NCI-H2081 treated with DMSO at 0.1 percent for 48 hours (cell line): ENCODE measurements at places on chromosomes 12 and 14.

DNA sequence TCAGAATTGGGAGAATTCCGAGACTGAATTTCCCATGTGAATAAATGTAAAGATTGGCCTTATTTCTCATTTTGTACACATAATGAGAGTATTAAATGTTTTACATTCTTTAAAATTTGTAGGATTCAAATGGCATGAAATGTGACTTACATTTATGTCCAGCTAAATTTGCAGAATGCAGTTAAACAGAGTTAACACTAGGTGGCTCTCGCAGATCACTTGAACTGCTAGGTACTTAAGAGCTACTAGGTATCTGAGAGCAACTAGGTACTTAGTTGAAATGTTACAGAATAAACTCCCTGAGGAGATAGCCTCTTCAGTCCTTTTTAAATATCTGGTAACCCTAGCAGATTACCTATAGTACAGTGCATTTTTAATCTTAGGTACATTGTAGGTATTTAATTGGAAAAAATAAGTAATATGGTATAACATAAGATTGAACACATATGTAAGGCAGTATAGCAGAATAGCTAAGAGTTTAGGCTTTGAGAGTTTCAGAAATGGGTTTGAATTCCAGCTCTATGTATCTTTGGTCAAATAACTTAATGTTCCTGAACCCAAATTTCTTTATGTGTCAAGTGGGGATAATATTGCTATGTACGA lies 73.8 kb downstream of the KIAA0586 start:
- peak; percentile 41 for DNase-seq

GRCh38 chr12:71810921-71811320 lies 28.6 kb upstream of the TBC1D15 start:
- DNase-seq, result no peak

DNA sequence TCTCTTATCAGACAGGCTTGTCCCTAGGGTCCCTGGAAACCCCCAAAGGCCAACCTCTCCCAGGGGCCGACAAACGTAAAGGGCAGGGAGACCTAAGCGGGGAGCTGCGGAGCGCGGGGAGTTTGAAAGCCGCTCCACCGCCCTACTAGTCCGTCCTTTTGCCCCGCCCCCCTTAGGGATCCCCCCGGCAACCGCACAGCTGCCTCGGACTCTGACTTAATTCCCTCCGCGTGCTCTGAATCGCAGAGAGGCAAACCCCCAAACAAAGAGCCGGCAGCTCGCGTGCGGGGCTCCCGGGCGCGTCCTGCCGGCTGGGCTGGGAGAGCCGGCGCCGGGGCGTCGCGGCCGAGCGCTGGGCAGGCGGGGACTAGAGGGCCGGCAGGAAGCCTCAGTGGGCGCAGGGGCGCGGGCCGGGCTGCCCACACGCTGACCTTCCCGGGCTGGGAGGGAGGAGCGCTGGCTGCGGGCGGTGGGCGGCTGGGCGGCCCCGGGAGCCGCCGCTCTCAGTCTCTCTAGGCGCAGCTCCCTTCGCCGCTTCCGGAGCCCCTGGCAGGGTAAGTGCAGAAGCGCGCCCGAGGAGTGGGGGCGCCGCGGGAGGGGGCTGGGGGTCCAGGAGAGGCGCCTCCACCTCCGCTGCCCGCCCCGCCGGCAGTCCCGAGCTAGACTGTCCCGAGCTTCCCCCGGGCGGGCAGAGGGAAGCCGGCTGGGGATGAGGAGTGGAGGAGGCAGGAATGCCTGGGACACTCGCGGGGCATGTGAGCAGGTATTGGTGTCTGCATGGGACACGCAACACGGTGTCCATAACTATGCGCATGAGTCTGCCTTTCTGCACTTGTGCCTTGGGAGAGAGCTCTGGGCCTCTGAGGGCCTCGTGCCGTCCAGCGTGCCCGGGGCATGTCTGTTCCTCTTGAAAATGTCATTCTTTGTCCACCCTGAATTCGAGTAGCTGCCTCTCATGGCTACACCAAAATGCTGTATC lies at the start of gene TSPAN11:
Gene TSPAN11 (plus strand): TSS at position 506 of the 979 bp plus-strand sequence. CDS start 27,244 bp downstream, outside the sequence.
- no peak for DNase-seq

DNA sequence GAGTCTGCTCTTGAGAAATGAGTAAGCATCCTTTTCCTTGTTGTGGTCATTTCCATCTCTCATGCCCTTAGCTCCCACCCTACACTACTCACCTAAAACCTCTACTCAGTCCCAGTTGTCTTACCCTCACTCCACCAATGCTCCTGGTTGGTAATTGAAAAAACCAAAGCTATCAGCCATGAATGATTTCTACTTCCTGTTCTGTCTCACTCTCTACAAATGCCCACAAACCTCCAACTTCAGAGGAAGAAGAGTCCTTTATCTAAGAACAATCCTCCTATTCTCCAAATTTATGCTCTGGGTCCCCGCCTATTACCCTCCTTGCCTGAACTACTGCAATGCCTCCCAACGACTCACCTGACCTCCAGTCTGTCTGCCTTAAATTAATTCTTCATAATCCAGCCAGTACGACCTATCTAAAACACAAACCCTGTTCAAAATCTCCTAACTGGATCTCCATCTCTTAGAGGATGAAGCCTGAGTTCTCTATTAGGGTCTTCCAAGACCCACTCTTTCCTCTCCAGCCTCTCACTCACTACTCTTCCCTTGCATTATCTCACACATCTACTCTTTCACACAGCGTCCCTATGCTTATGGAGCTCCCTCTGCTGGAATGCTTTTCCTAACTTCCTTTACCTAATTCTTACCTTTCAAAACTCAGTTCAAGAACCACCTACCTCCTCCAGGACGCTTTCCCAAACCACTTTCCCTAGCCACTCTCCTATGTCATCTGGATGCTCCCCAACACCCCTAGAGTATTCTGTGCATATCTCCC lies 2.2 kb downstream of the DHRS1 start:
- no peak for DNase-seq

GRCh38 chr14:94170136-94170535 lies 4.0 kb upstream of the PPP4R4 start:
- no peak for DNase-seq

GRCh38 chr12:95623554-95624170 lies 72.4 kb upstream of the USP44 start:
- DNase-seq, result no peak

DNA sequence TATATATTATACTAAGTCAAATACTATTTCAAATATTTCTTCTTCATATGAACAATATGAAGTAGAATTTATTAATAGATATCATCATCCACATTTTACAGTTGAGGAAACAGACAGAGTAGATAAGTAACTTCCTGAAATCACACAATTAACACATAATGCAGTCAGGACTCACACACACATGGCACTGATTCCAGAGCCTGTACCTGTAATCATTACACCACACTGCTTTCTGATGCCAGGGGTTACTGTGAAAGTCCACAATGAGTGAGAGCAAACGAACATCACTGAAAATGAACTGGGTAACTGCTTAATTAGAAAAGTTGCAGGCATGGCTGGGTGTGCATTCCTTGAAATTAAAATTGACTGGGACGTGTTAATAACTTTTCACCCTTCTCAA lies 169.3 kb upstream of the IFNG-AS1 start:
- DNase-seq, result no peak

GRCh38 chr12:72432037-72432604 lies 160.0 kb downstream of the TRHDE start:
- no peak for DNase-seq

DNA sequence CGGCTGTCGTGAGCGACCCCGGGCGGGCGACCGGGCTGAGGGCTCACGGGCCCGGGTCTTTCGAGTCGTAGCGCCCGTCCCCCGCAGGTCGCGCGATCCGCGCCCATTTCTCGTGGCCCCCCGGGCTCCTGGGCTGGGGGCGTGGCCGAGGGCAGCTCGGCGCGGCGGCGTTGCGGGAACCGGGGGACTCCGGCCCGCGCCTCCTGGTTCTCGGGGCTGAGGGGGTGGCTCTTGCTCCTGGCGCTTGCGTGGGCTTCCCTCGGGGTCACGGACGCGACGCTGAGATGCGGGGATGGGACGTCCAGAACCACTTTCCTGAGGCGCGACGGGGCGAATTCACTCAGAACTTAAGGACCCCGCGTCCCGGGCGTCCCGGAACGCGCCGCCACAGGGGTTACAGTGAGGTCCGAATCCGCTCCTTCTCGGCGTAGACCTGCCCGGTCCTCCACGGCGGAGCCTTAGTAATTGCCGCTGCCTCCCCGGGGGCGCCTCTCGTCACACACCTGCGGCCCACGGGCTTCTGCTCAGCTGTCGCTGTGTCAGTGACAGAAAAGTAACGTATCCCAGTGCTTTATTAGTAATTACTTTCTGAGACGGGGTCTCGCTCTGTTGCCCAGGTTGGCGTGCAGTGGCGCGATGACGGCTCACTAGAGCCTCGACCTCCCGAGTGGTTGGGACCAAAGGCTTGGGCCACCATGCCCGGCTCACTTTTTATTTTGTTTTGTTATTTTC lies 606 bp downstream of the EP400 start:
- no peak for DNase-seq

- DNase-seq, result no peak
These were observed 20.2 kb upstream of the MLEC start for GRCh38 chr12:120666571-120667390.

DNA sequence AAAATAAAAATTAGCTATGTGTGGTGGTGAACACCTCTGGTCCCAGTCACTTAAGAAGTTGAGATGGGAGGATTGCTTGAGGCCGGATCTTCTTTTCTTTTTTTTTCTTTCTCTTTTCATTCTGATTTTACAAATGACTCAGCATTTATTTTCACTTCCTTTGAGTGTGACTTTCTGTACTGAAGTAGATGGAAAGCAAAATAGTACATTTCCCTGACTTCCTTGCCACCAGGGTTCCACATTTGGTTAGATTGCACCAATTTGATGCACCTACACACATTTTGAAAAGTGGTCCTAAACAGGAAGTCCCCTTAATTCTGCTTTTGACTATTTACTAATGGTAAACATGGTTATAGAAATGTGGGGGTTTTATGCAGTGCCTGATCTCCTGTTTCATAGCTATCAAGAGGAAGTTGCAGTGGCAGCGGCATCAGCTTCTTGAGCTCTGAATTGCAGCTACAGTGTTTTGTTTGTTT lies 13.0 kb upstream of the LEMD3 start:
- no peak for DNase-seq

GRCh38 chr12:1773937-1774655 lies 46.3 kb upstream of the LRTM2 start:
- no peak for DNase-seq

- no peak for DNase-seq
These were observed 90.7 kb downstream of the ITPK1 start for GRCh38 chr14:93025055-93025454.

- DNase-seq, result no peak
These were observed 6.1 kb downstream of the ERBB3 start for GRCh38 chr12:56086096-56086495.

DNA sequence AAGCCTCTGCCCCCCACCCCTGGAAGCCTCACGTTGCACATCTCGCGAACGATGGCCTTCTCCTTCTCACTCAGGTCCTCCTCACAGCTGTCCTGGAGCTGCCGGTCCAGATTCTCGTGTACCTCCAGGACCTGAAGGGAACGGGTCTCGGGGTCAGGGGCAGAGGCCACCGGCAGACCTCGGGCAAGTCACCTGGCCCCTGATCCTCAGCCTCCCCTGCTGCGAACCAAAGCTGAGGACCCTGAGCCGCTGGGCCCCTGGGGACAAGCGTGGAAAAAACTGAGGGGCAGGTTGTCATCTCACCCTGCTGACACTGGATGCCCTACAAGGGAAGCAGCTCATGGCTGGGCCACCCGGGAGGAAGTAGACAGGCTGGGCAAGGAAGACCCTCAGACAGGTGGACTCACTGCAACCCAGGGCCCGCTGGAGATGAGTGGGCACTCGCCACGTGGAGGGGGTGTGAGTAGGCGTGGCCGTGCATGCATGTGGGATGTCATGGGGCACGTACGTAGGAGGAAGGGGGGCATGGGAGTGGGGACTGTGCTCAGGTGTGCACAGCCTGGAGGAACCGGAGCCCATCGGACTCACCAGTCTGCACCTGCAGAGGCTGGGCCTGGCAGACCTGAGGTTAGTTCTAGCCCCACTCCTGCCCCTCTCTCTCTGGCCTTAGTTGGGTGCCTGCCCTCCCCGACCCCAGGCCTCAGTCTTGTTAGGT lies 35.1 kb downstream of the CCNK start:
- DNase-seq, result no peak

- no peak for DNase-seq
These were observed at the start of gene NPC2 for GRCh38 chr14:74492776-74493342. NPC2 (minus strand) TSS chr14:74493305; CDS start chr14:74493274, 31 bp downstream.

DNA sequence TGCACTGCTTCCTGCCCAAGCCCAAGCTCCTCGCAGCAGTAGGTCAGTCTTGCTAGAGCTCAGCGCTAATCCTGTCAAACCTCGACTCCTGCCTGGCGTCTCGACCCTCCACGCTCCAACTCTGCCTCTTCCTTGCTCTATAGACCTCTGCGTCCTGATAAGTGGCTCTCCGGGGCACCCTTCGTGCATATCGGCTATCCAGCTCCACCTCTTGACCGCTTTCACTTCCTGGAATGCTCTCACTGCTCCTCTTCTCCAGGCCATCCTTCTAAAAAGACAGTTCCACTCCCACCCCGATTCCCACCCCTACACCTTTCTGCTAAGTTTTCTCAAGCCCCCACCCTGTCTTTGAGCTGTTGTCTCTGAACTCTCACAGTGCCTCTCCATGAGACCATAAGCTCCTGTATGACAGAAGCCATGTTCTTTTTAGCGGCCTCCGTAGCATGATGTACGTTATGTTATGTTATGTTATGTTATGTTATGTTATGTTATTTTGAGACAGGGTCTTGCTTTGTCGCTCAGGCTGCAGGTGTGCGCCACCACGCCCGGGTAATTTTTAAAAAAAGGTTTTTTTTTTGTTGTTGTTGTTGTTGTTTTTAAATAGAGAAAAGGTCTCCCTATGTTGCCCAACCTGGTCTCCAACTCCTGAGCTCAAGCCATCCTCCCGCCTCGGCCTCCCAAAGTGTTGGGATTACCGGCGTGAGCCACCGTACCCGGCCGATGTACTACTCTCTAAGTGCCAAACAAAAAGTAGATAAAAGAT lies 601 bp downstream of the COX14 start:
- DNase-seq, result no peak

DNA sequence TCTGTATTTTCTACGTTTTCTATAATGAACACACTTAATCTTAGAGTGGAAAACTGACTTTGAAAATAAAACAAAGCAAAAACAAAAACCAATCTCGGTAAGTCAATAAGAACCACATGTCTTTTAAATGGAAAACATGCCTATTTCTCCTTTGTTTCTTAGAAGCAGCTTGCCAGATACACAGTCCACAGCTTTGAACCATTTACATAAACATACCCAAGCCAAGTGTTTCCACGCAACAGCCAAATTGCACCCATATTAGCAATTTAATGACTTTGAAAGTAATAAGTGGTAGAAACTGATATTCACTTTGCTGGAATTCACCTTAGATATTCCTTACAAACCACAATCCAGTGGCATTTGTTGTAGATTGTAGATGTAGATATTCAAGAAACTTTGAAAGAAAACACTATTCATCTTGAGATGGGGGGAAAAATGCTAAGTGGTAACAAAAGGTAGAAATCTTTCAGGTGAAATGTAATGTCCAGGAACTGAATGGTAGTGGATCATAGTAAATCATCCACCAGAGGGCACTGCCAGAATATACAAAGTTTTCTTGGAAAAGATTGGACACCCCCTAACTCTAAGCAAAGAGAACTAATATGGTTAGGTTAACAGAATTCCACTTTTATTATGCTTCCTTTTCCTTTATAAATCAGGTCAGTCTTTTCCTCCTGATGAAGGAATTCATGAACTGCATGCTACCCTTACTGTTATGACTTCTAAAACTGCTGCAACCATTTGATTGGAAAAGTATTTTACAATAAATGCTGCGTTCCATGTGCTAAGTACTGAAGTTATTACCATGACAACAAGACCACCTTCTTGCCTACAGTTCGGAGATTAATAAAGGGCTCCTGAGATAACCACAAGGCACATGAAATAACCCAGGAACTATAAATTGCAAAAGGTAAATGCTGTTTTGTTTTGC lies 69.8 kb downstream of the RERG start:
- DNase-seq, result no peak
